ENCODE measurements at places on chromosomes 12 and 14.

DNA sequence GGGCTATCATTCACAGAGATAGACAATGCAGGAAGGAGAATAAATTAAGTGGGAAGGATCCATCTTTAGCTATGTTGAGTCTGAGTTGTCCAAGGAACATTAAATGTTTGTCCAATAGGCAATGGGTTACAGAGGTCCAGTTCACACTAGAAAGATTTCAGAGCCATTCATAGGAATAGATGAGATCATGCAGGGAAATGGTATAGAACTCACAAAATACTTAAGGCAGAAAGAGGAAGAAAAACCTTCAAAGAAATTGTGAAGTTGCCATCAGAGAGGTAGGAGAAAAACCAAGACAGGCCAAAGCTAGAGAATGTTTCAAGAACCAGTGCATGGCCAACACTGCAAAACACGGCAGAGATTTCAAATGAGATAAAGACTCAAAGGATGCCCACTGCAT, 94.1 kb downstream of the PHLDA1 start:
- DNase-seq = no peak

GRCh38 chr14:35347323-35348043, 55.3 kb downstream of the PSMA6 start:
- no peak for DNase-seq

- DNase-seq = peak; percentile 70
Observed at GRCh38 chr12:5022465-5023061, 21.1 kb upstream of the KCNA5 start.

GRCh38 chr14:105323663-105324062, 9.1 kb downstream of the PACS2 start:
- no peak for DNase-seq
